ENCODE measurements at places on chromosomes 11 and 22.

- no peak for DNase-seq
These were observed 198.3 kb upstream of the B3GAT1 start for GRCh38 chr11:134610116-134610910.

GRCh38 chr11:67372321-67372992, 941 bp downstream of the CLCF1 start:
- DNase-seq: no peak

DNA sequence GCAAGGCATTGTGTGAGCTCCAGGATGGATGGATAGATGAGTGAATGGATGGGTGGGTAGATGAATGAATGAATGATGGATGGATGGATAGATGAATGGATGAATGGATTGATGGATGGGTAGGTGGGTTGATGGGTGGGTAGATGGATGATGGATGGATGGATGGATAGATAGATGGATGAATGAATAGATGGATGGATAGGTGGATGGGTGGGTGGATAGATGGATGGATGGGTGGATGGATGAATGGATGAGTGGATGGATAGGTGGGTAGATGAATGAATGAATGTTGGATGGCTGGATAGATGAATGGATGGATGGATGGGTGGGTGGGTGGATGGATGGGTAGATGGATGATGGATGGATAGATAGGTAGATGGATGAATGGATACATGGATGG, 33.5 kb downstream of the DHCR7 start:
- no peak for DNase-seq

DNA sequence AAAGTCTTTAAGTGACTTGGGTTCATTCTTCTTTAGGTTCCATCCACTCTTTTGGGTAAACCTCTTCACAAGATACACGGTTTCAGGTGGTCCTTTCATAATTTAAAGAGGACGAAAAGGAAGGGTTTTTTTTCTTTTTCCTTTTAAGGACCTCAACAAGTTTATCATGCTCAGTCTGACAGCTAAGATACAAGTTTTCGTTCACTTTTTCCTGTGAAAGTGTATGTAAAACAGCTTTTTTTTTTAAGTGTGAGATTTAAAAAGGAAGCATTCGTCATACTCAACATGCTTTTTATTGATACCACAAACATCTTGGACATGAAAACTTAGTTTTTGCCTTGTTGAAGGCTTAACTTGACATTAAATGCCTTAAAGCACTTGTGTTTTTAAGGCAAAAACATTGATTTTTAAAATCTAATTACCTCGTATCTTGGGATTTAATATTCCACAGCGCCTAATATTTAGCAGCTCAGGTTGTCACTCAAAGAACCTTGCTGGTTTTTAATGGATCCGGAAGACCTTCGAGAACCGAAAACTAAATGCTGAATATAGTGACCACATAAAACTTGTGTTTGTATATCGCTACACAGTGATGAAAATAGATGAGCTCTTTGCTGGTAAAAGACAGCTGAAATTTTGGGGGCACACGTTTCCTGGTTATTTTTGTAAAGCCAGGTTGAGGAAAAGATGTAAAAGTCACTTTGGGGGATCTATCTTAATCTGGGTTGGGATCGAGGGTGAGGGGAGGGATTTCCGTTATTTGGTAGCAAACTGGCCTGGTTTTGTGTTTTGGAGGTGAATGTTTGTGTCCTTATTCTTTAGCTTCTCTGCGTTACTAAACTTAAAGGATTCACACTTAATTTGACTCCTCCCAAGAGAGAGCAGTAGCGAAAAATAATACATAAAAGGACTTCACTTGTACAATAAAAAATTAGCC, 2.3 kb downstream of the PCF11 start:
- no peak for DNase-seq

GRCh38 chr22:17724678-17725499, 49.4 kb downstream of the BID start:
- no peak for DNase-seq

GRCh38 chr22:49956914-49957825, 3.4 kb upstream of the PIM3 start:
- no peak for DNase-seq

- no peak for DNase-seq
These were observed at the start of gene OMP for GRCh38 chr11:77102246-77103210. OMP (plus strand) TSS chr11:77102840; CDS start chr11:77102840, 0 bp downstream.

GRCh38 chr22:29475550-29475949, 4.5 kb upstream of the NEFH start:
- DNase-seq: no peak

GRCh38 chr11:132858223-132858622, 674.1 kb downstream of the OPCML start:
- no peak for DNase-seq

GRCh38 chr11:14253421-14253820, 105.6 kb downstream of the RRAS2 start:
- DNase-seq: no peak

GRCh38 chr22:37782340-37783168, 25.2 kb upstream of the GCAT start:
- DNase-seq: no peak

GRCh38 chr11:123125169-123125568, 63.2 kb upstream of the HSPA8 start:
- no peak for DNase-seq

- DNase-seq: no peak
These were observed 2.2 kb upstream of the NEFH start for GRCh38 chr22:29477723-29478318.

- no peak for DNase-seq
These were observed 58.1 kb downstream of the OSBP2 start for GRCh38 chr22:30752771-30753170.

GRCh38 chr11:114001416-114001815, 26.5 kb downstream of the HTR3A start:
- DNase-seq: no peak

DNA sequence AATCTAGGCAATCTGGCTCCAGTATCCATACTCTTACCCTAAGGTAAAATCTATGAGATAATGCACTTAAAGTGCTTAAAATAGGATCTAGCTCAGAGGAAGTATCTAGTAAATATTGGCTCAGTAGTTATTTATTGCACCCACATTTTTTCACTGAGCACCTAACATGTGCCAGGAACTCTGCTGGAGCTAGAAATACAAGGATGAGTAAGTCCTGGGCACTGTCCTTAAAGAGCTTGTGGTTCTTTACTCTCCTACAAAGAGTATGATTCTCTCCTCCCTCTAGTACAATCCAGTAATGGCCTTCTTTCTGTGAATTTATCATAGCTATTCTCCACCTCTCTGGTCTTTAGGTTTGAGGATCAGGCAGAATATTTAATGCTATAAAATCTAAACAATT, 59.2 kb downstream of the DEUP1 start:
- no peak for DNase-seq

- DNase-seq: no peak
These were observed 2.0 kb downstream of the FBXO3 start for GRCh38 chr11:33772300-33772699.

- DNase-seq: no peak
These were observed 59.3 kb upstream of the NUP160 start for GRCh38 chr11:47907499-47907898.

DNA sequence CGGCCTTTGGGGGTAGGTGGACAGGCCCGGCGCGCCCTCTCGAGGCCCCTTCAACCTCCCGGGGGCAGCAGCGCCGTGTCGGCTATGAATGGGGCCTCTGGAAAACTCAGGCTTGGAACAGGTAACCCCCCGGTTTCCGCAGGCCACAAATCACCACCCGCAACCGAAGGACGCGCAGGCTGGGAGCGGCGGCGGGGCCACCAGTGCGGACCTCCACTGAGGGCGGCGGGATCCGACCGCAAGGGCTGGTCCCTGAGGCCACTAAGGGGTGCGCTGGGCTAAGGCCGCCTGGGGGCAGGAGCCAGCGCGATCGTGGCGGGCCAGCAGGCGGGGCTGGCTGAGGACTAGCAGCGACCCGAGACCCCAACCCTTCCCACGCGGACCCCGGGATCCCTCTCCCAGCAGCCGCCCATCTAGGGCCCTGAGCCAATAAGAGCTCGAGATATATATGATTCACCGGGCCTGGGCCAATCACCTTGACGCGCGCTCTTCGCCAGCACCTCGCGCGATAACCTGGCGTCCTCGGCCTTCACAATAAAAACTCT, 609 bp upstream of the ATF4 start:
- DNase-seq: no peak

DNA sequence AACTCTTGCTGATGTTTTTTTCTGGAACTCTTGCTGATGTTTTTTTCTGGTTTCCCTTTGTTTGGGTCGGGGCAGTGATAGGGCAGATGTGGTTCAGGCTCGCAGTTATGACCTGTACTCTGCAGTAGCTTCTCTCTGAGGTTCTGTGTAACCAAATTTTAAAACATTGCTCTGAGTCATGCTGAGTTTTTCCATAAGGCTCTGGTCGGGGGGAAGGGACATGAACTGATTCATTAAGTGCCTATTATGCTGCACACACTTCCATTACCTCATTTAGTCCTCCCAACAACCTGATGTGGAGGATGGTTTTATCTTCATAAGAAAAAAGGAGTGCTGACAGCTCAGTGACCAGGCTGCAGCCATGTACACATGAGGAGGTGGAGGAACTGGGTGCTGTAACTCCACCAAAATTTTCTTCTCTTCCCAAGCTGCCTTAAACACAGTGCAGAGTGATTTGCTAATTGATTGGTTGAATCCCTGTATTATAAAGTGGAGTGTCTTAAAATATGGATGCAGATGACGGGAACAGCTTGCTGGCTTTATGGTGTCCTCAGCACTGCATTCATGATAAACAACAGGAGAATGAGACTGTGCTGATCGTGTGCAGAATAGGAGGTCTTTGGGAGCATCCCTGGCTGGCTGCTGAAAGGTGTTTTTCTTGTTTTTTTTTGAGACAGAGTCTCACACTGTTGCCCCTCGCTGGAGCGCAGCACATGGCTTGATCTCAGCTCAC, 19.1 kb downstream of the TNRC6B start:
- DNase-seq: no peak

DNA sequence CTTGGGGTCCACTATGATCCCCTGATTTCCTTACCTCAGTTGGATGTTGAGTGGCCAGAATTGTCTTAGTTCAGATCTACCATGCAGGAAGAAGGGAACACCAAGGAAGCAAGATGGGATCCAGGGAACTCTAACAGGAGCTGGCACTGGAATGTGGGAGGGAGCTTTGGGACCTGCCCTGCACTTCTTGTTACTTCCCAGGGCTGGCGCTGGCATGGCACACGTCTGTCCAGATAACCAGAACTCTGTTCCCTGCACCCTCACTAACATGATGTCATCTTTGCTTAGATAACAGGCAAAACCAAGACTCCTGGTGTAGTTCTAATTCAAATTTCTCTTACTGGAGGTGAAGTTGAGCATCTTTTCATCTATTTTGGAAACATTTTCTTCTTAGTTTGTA, 550.0 kb downstream of the MN1 start:
- DNase-seq: no peak

- no peak for DNase-seq
These were observed 117.6 kb downstream of the ARHGAP8 start for GRCh38 chr22:44870021-44870420.

- no peak for DNase-seq
These were observed 9.4 kb downstream of the ACTN3 start for GRCh38 chr11:66556086-66556485.

- DNase-seq: no peak
These were observed 335.3 kb downstream of the FAM181B start for GRCh38 chr11:82398300-82398815.

GRCh38 chr11:45796461-45796861, 8.5 kb upstream of the SLC35C1 start:
- DNase-seq: no peak

DNA sequence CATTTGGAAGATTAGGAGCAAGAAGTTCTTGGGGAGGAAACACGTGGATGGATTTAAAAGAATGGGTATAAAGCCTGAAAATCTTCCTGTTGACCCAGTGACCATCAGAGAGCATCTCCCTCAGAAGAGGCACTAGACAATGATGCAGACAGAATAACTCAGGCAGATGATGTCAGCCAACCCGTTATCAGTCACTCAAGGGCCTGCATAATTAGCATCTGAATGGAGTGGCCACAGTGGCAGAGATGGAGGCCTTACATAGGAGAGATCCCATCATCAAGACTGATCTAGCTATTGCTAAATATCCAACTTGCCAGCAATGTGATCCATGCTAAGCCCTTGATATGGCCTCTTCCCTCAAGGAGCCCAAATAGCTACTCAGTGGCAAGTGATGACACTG, 70.7 kb upstream of the CD82 start:
- no peak for DNase-seq

DNA sequence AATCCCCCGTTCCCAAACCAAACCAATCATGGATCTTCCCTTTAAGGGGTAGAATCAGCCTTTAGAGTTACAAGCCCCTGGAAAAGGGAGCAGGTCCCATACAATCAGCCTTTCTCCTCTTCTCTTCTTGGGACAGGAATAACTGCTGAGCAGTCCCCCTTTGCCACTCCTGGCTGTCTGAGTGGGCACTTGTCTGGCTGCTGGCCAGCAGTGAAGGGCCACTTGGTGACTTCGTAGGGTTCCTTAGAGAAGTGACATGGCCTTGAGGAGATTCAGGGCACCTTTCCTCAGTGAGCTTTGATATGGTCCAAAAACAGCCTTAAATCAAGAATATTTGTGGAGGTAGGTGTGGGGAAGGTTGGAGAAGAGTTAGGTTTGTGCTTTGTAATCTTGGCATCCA, 53.5 kb upstream of the HORMAD2 start:
- no peak for DNase-seq

DNA sequence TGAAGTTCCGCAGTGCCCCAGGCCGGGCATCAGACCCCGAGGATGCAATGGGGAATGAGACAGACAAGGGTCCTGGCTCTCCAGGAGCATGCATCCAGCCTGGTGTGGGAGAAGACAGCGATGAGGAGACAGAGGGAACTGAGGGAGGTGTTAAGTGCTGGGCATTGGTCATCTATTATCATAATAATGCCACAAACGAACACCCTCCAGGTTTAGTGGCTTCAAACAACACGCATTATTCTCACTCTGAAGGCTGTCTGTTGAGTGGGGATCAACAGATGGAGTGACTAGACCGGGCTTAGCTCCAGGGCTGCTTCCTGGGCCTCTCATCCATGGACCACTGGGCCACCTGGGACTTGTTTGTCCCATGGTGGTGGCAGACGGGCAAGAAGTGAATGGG, 48.6 kb downstream of the MCM5 start:
- DNase-seq: no peak

- DNase-seq: no peak
These were observed 363.3 kb downstream of the METTL15 start for GRCh38 chr11:28471537-28471936.

GRCh38 chr11:33930317-33931021, 38.6 kb upstream of the LMO2 start:
- no peak for DNase-seq

DNA sequence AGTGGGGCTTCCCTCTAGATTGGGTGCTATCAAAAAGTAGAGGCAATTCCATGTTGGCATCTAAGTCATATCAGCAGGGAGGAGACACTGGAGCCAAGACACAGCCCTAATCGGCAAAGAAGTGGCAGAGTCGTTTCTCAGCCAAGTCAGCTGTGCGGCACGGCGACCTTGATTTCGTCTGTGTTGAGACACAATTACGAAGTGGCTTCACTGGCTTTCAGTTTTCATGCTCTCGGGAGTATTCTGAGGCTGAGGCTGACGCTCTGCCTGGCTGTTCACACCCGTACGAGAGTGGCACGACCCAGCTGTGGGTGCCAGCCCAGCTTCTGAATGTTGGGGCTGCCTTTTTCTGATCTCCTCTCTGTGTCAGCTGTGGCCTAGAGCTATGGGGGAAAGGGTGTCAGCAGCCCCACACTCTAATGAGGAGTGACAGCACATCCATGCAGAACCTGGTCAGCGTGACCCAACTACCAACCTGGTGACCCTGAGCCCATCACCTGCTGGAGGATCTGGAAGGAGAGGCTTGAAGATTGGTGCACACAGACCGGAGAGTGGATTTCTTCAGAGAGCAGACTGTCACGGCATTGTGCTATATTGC, 105.7 kb upstream of the TMEM45B start:
- no peak for DNase-seq

All from effector CD8-positive, alpha-beta T cell (primary cell).